ENCODE measurements at places on chromosomes 4 and X.

GRCh38 chr4:27790911-27791310 is 930.3 kb downstream of the STIM2 start:
- peak; percentile 41 for DNase-seq

- DNase-seq, result no peak
Observed at GRCh38 chr4:174598800-174599199, 76.5 kb upstream of the HPGD start.

- no peak for DNase-seq
Observed at GRCh38 chrX:53044995-53045394, 3.6 kb upstream of the GPR173 start.

- DNase-seq, result no peak
Observed at GRCh38 chrX:55715847-55716246, 1.7 kb upstream of the RRAGB start.

GRCh38 chr4:74408639-74409038 is 36.3 kb upstream of the AREG start:
- peak; percentile 40 for DNase-seq

DNA sequence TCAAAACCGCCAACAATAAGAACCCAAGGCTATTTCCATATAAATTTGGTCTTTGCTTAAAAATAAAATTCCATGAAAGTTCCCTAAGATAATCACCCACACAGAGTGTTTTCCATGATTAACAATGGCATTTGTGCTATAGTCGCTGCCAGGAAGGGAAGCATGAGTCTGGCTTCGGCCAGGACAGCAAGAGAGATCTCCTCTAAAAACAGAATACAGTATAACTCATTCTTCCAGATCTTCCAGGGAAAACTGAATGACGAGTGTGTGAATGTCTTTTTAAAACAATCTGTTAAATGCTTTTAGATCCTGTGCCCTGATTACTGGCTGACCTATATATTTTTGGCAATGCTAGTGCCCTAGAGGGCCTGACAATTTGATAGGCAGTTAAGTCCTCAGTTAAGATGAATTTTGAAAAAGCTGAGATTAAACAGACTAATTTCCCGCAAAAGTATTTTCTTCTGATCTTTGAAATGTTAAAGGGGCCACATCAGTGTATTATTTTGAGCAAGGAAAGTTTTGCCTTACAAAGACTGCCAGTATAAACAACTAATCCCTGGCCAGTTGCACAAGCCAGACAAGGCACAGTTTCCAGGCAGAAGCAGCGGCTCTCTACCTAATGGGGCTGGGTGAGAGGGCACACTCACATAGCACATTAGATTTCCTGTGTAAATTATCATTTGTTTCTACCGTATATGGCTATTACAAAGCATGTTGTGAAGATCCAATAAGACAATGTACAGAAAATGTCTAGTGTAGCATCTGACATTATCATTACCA is 127.3 kb downstream of the DCHS2 start:
- no peak for DNase-seq

- peak; percentile 48 for DNase-seq
Observed at GRCh38 chr4:118034053-118034785, at the start of gene NDST3. NDST3 (plus strand) TSS chr4:118034486; CDS start chr4:118053911, 19,425 bp downstream.

GRCh38 chr4:108384544-108384943 is 215.8 kb upstream of the LEF1 start:
- DNase-seq, result no peak

- no peak for DNase-seq
Observed at GRCh38 chr4:181755846-181756245, 487.4 kb upstream of the TENM3 start.

DNA sequence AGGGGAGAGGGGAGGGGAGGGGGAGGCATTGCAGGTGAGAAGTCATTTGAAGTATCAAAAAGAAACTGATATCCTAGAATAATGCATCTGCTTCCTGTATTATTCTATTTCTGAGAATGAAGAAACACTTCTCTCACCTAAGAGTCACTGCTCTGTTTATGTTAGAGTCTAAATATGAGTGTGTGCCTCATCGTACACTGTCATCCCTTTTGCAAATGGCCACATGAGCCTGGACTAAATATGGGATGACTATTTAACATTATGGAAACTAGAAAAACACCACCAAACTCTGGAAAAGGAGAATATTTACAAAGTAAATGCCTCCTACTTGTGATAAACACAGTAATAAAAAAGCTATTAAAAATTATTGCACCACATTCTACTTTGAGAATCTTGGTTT is 146.4 kb upstream of the NOCT start:
- DNase-seq, result no peak

- peak; percentile 5 for DNase-seq
Observed at GRCh38 chrX:51420610-51421009, 75.8 kb downstream of the NUDT11 start.

GRCh38 chr4:155371432-155372043 is 5.2 kb downstream of the MAP9 start:
- no peak for DNase-seq

DNA sequence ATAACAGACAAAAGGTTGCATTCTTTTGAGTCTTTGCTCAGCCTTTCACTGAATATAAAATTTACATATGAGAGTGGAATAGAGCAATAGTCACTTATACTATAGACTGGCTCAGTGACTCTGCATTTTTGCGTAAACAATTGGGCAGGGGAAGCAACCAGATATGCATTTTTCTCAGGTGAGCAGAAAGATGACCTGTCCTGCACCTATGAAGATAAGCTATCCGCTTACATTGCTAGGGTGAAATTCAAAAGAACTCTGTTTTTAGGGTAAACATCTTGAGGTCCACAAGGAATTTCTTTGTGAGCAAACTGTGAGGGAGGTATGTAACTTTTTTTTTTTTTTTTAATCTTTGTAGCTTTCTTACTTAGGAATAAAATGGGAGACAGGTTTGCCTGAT is 602.4 kb upstream of the PRKX start:
- no peak for DNase-seq

DNA sequence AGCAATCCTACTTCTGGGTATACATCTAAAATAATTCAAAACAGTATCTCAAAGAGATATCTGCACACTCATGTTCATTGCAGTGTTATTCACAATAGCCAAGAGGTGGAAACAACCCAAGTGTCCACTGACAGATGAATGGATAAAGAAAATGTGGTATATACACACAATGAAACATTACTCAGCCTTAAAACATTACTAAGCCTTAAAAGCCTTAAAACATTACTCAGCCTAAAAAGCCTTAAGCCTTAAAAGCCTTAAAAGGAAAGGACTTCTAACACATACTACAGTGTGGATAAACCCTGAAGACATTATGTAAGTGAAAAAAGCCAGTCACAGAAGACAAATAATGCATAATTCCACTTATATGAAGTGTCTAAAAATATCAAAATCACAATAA is 40.3 kb upstream of the TFDP3 start:
- DNase-seq, result peak; percentile 25

DNA sequence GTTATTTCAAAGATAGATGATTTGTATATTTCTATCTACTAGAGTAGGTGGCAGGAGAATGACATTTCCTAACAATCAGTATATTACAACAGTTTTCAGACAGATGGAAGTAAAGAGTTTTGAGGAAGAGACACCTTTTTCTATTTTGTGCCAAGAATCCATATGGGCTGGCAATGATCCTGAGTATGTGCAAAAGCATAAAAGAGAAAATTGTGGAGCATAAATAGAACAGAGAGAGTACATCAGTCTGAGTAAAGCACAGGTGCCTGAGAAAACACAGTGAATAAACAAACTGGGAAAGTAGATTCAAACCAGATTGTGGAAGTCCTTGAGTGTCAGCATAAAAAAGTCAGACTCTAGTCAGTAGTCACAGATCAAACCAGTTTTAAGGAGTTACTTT is 96.8 kb upstream of the WDR44 start:
- DNase-seq, result no peak

- no peak for DNase-seq
Observed at GRCh38 chr4:3007724-3008123, 44.4 kb downstream of the GRK4 start.

DNA sequence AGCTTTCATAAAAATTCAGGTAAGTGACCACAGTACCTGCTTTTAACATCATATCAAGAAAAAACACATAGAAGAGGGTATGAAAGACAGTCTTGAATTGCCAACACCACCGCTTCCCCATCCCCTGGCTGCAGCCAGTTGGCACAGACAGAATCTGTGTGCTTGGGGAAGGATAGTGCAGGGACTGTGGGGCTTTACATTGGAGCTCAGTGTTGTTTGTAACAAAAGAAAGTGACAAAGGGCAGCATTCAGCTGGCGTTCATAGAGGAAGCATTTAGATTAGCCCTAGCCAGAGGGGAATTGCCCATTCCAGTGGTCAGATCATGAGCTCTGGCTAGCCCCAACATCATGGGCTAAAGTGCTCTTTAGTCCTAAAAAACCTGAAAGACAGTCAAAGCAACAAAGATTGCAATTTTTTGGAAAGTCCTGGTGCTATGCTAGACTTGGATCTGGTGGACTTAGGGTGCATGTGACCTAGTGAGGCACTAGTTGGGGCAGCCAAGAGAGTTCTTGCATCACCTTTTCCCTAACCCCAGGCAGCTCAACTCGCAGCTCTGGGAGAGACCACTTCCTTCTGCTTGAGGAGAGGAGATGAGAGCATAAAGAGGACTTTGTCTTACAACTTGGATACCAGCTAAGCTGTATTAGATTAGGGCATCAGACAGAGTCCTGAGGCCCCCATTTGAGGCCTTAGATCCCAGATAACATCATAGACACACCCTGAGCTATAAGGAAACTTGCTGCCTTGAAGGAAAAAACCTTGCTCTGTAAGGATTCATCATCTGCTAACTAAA is 1602.4 kb upstream of the ADGRL3 start:
- DNase-seq, result no peak
